ENCODE measurements at places on chromosomes 1 and 21.

DNA sequence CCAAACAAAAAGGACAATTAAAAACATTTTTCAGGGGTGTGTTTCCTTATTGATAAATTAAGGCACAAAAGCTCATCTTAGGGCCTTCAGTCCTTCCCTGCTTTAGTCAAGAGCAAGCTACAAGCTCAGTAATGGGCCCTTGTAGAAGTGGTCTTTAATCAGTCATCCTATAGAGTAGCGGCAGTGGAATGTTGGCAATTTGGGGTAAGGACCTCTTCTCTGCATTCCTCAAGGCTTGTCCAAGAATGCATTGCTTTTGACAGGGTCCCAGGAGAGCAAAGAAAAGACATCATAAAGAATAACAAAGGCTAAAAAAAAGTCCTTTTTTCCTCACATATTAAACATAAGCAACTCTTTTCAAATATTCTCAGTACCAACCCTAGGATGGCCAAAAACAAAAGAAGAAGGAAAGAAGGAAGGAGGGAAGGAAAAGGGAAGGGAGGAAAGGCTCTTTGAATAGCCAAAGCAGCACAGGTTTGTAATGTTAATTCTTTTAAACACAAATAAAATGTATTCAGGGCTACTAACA lies 27.3 kb upstream of the CAMK1G start:
- DNase-seq = no peak

GRCh38 chr1:47980501-47980900 lies 16.7 kb downstream of the TRABD2B start:
- no peak for DNase-seq

DNA sequence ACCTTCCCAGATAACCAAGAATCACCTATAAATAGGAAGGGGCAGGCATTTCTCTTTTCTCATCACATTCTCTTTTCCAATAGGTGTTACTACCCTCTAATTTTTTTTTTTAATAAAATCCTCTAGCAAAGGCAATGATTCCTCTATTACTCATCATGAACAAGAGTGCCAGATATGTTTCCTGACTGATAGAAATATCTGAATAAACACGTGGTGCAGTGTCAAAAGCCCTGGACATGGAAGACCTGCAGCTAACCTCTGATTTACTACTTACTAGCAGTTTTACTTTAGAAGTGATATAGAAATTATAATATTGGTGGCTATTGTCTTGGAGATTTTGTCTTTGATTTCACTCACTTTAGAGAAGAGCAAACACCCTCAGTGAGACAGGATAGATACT lies 194.6 kb upstream of the SAMSN1 start:
- no peak for DNase-seq

- DNase-seq = no peak
These were observed 6.0 kb downstream of the KIAA0040 start for GRCh38 chr1:175186433-175187160.

Measured in cerebellar nuclear complex (tissue), 1 donor.